ENCODE measurements at places on chromosomes 7 and 10.

DNA sequence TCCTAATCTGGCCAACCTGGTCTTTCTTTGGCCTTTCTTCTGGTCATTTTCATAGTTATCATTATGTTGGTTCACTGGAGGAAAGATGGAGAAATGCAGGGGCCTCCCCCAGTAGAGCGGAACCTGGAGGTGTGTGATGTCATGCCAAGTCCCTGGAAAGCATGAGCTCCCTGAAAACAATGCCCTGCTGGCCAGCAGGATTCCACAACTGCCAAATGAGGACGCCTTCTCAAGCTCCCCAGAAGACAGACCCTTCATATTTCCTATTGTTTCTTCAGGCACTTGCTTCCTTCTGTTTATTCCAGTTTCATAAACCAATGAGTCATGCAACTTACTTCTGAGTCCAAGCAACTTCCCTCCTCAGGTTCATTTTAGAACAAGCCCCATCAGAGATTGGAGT lies 339.0 kb downstream of the GATA3 start:
- DNase-seq, result no peak

DNA sequence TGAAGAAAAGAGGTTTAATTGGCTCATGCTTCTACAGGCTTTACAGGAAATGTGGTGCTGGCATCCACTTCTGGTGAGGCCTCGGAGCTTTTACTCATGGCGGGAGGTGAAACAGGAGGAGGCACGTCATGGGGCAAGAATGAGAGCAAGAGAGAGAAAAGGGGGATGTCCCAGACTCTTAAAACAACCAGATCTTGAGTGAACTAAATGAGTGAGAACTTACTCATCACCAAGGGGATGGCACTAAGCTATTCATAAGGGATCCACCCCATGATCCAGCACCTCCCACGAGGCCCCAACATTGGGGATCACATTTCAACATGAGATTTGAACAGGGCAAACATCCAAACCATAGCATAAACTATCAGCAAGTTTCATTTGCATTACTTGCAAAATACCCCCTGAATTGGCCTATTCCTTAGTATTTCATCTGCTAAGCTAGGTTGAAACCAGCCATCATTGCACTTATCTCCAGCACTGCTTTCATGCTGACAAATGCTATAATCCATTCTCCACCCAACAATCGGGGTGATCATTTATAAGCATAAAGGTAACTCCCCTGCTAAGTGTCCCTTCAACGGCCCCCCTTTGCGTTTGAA lies 179.0 kb downstream of the NOC3L start:
- DNase-seq, result no peak

DNA sequence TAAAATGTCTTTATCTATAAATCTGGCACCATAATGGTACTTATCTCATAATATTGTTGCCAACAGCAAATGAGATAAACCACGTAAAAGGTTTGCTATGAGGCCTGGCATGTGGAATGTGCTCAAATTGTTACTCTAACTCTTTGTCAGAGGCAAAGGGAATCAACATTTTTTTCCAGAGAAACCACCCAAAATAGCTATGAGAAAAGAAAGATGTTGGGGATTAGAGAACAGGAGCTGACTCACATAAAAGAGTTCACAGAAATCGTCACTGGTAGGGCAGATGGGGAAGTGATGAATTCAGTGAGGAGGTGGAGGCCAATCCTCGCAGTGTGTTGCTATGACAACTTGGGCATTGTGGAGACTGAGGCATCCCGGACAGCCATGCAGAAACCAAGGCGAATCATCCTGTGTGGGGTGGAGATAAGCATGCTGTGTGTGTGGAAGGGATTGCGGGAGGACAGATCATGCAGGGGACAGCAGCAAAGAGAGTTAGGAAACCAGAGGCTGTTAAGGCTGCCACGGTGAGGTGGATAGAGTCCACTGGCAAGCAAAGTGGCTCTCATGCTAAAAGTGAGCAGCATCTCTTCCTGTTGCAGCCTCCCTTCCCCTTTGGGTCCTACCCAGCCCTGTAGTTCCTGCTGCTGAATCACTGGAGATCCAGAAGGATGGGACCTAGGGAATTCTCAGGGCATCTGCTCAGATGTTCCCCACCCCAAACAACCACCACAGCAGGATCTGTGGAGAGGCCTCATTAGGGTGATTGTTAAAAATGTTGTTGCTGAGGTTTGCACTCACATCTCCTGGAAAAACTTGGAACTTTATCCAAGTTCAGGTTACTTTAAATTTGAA lies 103.9 kb downstream of the CUBN start:
- DNase-seq, result no peak

GRCh38 chr10:98425511-98426352 lies 10.8 kb upstream of the PYROXD2 start:
- DNase-seq, result peak; percentile 77

GRCh38 chr10:107971973-107972372 lies 807.5 kb upstream of the SORCS1 start:
- DNase-seq, result no peak

DNA sequence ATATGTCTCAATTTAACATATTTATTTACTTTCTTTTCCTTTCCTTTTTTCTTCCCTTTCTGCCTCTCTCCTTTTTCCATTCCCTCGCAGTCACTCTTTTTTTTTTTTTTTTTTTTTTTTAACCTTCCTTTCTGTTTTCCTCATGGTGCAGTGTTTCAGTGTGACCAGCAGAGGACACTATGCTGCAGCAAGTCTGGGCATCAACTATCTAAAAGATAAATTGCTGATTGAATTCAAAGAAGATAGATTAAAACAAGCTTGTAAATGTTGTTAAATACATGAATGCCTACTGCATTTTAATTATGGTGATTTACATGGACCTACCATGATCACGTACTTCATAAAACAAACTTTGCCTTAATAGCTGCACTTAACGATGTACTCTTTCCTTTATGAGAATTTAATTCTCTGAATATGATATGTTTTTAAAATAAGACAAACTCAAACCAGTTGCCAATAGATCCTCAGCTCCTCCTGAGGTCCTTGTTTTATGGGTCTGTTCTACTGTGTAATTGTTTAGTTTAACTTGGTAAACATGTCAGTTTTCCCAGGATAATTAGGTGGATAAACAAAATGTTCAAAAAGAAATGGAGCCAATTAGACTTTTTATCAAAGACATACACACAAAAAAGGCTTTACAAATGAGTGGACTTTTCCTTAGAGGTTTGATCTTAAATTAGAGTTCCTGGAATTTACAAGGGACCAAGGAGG lies 101.0 kb upstream of the AGR3 start:
- DNase-seq, result no peak

DNA sequence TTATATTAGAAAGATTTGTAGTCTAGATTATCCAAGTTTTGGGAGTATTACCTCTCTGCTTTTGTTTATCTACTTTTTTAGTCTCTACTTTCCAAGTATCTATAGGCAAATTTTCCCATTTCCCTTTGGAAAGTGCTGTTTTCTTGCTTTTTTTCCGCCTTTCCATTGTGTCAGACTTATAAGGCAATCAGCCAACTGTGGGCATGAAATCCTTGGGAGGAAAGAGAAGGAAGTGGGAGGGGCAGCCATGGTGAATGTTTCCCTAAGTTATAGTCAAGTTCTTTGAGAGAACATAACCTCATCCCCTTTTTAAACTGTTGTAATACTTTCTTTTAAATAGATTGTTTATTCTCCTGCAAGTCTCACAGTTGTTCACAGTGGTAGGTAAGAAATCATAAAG lies 52.6 kb downstream of the PTEN start:
- no peak for DNase-seq

GRCh38 chr7:20793694-20794394 lies 7.2 kb upstream of the SP8 start:
- DNase-seq, result no peak

GRCh38 chr10:60757420-60757895 lies 20.8 kb upstream of the CDK1 start:
- DNase-seq, result no peak

- DNase-seq, result no peak
Observed at GRCh38 chr10:44569193-44570091, 184.5 kb upstream of the CXCL12 start.

- no peak for DNase-seq
Observed at GRCh38 chr7:158157460-158157859, 430.2 kb downstream of the PTPRN2 start.

- DNase-seq, result no peak
Observed at GRCh38 chr7:28646376-28647075, 234.2 kb downstream of the CREB5 start.

DNA sequence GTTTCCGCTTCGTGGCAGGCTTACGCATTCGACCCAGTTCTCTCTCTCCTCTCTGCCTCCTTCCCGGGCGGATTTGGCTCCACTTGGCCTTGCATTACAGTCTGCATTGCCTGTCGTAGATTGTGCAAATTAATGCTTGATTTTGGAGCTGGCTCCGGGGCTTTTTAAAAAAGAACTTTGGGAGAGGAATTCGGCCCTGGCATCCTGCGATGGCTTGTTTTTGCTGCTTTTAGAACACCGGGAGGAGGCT lies 767 bp downstream of the EIF4EBP2 start:
- DNase-seq, result no peak

DNA sequence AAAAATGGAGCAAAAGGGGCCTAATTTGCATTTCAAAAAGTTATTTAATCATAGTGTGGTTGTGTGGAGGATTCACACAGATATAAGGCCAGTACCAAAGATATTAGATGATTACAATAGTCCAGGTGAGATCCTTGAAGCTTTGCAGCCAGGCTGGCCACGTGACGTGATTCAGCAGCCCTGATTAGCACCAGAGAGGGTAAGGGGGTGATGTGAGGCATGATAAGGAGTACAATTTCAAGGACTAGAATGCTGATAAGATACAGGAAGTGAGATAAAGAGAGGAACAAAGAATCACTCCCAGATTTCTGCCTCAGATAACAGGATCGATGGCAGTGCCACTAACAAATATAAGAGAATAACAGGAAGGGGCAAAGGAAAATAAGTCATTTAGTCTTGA lies 108.4 kb upstream of the PALS2 start:
- DNase-seq, result no peak

GRCh38 chr10:66999762-67000545 lies 74.1 kb downstream of the LRRTM3 start:
- DNase-seq, result no peak

DNA sequence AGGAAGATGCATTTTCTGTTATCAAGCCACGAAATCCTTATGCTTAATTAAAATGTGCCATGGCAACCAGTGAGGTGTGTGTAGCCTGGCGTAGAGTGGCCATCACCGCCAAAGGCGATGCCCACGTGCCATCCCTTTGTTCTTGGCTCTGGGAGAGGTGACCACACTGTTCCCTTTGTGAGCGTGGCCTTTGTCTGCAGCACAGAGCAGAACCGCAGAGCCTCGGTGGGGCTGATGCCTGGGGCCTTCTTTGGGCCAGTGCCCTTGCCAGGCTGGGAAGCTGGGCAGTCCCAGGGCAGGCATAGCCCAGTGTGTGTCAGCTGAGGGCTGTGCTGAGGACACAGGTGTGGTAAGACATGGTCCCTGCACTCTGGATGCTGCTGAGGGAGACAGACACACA lies 48.3 kb downstream of the BUB3 start:
- DNase-seq, result no peak

DNA sequence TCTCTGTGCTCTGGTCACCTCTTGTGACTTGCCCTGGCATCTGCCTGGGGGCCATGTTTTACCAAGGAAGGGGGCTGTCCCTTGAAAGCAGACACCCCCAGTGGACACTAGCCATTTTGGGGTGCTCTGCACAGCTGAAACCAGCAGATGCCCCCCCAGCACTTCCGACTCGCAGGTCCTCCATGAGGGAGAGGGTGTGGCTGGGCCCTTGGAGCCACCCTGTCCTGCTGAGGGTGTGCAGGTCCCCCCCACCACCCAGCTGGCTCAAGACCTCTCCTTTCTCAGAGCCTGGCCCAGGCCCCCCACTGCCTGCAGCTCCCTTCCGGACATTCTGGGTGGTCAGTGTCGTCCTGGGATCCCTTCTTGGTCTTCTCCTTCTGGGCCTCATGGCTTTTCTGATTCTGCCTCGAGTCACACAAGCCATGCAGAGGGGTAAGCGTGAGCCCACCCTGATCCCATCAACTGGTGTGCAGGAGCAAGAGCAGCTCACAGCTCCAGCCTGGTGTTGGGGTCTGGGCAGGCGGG lies 12.3 kb downstream of the SCART1 start:
- DNase-seq, result no peak

GRCh38 chr10:48495282-48496045 lies 109.4 kb downstream of the ARHGAP22 start:
- no peak for DNase-seq

- DNase-seq, result no peak
Observed at GRCh38 chr10:47214520-47214919, 85.5 kb upstream of the GDF10 start.

- DNase-seq, result no peak
Observed at GRCh38 chr10:27948186-27948585, 50.7 kb downstream of the ODAD2 start.

- DNase-seq, result no peak
Observed at GRCh38 chr10:129707406-129708388, 240.7 kb downstream of the MGMT start.

DNA sequence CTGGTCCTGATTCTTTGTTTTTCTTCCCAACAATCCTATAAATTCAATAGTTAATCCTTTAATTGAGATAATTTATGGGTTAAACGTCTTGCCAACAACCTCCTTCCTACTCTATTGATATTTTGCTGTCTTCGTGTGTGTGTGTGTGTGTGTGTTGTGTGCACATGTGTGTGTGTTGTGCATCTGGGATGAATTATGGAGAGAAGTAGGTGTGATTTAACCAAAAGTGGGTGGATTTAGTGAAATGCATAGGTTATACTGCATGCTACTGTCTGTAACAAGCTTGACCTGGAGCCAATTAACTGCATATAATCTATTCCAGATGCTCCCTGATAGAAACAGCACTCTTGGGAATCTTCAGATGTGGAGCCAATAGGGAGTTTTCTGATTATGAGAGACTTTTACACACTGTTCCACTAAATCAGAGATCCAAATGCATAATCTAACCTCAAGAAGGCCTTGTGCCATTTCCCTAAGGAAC lies 61.2 kb downstream of the SEMA3D start:
- no peak for DNase-seq

- DNase-seq, result no peak
Observed at GRCh38 chr10:123480845-123481244, 185.3 kb upstream of the GPR26 start.

GRCh38 chr10:12972146-12972545 lies 29.4 kb downstream of the CCDC3 start:
- DNase-seq, result no peak

DNA sequence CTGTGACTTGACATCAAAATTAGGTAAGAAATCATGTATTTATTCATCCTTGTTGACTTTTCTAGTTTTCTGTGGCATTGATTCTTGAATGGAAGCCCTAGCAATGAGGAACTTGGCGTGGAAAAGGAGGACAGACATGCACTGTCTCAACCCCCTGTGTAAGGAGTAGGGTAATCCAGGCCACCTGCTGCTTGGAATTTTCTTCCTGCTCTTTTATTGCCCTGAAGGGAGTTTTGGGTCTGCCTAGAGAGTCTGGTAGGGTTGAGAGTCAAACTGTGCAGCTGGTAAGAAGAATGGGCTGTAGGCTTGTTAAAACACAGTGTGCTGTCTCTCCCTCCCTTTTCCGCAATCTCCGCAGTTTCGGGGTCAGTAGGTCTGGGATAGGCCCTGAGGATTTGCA lies 19.7 kb downstream of the ZNF32 start:
- DNase-seq, result no peak
